T-helper 2 cell treated with Interferon-gamma antibody and Interleukin-4, amounts not matched to agents 5 μg/mL and 100 μg/mL, for 36 hours (primary cell): ENCODE measurements at places on chromosomes 3 and 15.

GRCh38 chr3:71149959-71150954 is 433.3 kb downstream of the FOXP1 start:
- no peak for DNase-seq

DNA sequence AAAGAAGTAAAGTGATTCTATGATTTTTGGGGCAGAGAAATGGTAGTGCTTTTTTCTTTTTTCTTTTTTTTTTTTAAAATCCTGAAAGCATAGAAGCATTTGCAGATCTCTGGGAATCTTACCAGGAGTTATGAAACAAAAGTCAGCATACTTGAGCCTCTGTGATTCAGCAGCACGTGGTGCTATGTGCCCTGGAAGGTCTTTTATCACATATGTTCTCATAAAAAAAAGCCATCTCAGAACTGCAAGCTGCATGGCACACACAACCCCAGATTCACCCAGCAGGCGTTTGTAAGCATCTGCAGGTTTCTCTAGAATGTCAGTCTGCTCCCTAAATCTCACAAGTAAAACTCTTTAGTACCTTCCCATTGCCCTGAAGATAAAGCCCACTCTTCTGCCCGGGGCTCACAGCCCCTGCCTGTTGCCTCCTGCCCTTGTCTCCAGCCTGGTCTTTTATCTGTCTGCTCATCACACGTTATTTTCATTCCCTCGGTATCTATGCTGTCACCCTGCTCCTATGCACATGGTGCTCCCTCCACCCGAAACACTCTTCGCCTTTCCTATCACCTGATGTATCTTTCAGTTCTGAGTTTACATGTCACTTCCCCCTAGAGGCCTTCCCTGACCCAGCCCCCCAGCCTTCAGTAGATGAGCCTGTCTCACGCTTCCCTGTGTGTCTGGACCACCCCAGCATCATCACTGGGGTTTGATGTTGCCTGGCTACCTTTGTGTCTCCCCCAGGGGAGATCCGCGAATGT is 72.4 kb downstream of the CHDH start:
- DNase-seq: no peak

- no peak for DNase-seq
These were observed 386.5 kb downstream of the LRTM1 start for GRCh38 chr3:54541369-54541768.

GRCh38 chr15:80920271-80920699 is 69.3 kb downstream of the MESD start:
- DNase-seq: peak; percentile 16

DNA sequence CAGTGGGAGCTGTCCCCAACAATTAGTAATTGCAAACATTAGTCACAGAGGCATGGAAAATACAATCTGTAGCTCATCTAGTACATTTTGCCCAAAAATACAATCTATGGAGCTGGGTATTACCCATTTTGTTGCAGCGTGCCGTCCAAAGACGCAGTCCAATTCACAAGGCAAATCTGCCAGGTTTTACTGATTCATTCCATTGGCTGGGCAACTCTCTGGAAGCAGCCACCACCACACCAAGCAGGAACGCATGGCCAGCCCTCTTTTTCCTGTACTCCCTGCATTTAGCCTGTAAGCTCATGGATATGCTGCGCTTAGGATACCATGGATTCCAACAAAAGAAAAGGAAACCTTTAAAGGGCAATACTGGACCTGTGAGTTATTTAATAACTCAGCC is 60.5 kb upstream of the ARRDC4 start:
- DNase-seq: no peak

DNA sequence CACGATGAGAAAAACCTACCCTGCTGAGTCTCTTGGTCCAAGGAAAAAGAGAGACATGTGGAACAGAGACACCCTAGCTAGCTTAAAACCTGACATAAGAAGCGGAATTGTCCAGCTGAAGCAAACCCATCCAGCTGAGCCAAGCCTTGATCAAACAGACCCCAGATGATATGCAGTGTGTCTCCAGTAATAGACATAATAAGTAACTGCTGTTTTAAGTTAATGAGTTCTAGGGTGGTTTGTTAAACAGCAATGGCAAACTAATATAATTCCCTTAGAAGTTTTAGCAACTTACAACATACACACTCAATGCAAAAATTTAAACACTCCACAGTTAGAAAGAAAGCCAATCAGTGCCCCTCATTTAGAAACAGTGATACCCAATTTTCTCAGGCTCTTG is 26.8 kb upstream of the ZNF385D start:
- DNase-seq: no peak

DNA sequence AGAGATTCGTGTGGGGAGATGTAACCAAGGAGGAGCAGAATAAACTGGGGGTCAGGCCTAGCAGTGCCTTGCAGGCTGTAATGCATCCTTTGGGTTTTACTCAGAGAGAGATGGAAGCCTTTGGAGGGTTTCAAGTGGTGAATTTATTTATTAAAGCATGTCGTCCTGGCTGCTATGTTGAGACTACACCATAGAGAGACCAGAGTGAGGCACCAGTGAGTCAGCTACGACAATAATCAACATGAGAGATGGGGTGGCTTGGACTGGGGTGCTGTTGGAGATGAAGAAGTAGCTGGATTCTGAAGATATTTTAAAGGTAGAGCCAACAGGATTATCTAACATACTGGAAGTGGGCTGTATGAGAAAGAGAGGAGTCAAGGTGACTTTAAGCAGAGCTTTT is 335.3 kb upstream of the ARHGEF26 start:
- no peak for DNase-seq

DNA sequence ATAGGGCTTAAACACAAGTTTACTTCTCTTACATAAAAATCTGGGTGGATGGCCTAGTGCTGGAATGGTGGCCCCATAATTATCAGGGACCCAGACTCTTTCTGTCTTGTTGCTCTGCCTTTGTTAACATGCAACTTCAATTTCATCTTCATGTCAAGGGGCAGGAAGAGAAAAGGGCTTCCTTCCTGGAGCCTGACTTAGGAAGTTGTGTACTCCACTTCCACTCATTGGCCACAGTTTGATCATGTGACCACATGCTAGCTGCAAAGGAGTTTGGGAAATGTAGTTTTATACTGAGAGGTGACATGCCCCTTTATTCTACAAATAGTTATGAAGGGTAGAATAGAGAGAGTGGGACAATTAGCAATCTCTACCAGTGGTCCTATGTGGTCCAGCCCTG is 39.3 kb downstream of the RHCG start:
- no peak for DNase-seq

GRCh38 chr3:146903927-146904326 is 298.8 kb upstream of the PLSCR5 start:
- no peak for DNase-seq

DNA sequence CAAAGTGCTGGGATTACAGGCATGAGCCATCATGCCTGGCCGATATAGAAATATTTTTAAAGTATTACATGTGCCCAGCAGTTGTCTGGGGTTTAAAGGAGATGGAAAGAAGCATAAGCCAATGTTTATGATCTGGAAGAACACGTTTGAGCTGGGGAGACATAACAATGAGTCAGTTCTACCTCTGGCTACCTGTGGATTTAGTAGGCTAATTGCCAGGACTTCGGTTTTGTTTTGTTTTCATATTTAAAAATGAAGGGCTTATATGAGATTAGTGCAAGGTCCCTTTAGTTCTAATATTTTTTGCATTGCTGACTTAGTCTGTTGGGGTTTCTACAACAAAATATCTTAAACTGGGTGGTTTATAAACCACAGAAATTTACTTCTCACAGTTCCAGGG is 22.9 kb upstream of the TNFSF10 start:
- DNase-seq: no peak

GRCh38 chr3:153925841-153926514 is 195.2 kb upstream of the ARHGEF26 start:
- DNase-seq: no peak

DNA sequence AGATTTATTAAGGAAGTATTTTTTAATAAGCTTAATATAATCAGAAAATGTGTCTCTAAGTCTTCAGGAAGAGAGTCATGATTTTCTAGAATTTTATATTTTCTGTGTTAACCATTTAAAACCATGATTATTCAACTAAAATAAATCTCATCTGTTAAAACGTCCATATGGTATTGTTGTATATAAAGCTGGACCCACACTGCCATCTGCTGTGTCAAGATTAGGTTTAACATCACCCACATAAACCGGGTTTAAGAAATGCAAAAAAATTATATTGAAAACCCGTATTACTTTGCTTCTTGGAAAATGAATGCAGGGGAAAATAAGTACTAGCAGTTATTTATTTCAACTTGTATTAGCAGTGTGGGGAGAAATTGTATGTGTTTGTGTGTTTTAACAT is 9.5 kb upstream of the CCDC66 start:
- no peak for DNase-seq
